NCI-H1048 (cell line): ENCODE measurements at places on chromosomes 13 and 19.

GRCh38 chr19:55640043-55640576 lies 692 bp upstream of the ZNF580 start:
- peak; percentile 70 for DNase-seq

DNA sequence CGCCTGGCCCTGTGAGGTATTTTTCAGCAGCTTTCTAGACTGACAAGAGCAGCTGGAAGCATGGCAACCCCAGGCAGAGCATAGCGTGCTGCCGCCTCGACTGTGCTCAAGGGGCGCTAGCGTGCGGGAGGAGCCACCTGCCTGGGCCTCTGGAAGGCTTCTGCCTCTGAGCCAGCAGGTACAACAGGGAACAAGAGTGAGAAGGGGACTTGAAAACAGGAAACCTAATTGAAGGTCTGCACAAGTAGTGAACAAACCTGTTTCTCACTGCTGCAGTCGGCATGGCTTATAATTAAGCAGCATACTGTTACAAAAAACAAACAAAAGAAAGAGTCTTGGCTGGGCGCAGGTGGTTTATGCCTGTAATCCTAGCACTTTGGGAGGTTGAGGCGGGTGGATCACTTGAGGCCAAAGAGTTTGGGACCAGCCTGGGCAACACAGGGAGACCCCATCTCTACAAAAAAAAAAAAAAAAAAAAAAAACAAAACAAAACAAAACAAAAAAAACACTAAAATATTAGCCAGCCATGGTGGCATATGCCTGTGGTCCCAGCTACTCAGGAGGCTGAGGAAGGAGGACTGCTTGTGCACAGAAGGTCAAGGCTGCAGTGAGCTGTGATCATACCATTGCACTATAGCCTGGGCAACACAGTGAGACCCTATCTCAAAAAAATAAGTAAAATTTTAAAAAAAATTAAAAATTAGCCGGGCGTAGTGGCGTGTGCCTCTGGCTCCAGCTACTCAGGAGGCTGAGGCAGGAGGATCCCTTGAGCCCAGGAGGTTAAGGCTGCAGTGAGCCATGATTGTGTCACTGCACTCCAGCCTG lies 12.6 kb upstream of the GARRE1 start:
- DNase-seq = no peak

GRCh38 chr13:77913003-77913402 lies 5.6 kb downstream of the EDNRB start:
- no peak for DNase-seq

- DNase-seq = no peak
Observed at GRCh38 chr19:13598098-13598497, 91.8 kb upstream of the CACNA1A start.

- DNase-seq = no peak
Observed at GRCh38 chr13:20043207-20043925, 84.8 kb downstream of the ZMYM2 start.

GRCh38 chr19:4455719-4456475 lies 1.7 kb downstream of the UBXN6 start:
- no peak for DNase-seq

- DNase-seq = no peak
Observed at GRCh38 chr19:50418176-50419021, at the start of gene SPIB. TSS of gene SPIB (plus strand) at chr19:50418938. CDS start at chr19:50418963, 25 bp downstream.

DNA sequence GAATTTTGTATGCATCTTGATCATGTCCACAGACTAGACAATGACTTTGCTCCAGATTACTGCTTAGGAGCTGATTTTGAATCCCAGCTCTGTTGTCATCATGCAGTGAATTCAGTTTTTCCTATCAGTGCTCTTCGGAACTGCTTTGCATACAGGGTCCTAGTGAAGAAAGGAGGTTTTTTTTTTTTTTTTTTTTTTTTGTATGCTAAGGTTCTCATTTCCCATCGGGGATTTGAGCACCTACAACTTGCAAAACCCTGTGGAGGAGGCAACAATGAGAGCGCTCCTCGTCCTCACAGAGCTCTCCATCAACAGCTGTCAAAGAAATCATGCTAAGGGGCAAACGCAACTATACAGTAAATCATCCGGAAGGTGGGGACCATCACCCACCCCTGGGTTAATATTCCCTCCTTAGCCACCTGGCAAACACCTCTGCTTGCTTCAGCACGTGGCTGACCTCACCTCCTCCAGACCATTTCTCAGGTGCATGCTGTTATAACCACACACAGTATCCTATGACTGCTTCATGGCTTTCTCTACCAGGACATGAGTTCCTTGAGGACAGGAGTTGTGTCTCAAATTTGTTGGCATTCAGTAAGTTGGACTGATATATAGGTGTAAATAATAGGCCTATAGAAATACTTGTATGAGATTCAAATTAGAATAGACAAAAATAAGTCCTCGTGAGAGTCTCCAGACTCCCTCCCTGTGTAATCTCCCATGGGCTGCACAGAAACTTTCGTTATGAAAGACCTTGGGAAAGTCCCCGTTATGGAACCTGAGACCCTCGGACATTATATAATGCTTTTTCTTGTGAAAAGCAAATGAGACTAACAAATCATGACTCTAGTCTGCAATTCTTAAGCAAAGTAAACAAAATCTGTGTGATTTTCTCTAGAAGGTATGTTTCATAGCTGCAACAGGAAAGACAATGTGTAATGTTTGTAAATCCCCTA lies 113.8 kb downstream of the KATNAL1 start:
- DNase-seq = no peak

- DNase-seq = no peak
Observed at GRCh38 chr13:33871207-33872004, 53.5 kb downstream of the RFC3 start.

DNA sequence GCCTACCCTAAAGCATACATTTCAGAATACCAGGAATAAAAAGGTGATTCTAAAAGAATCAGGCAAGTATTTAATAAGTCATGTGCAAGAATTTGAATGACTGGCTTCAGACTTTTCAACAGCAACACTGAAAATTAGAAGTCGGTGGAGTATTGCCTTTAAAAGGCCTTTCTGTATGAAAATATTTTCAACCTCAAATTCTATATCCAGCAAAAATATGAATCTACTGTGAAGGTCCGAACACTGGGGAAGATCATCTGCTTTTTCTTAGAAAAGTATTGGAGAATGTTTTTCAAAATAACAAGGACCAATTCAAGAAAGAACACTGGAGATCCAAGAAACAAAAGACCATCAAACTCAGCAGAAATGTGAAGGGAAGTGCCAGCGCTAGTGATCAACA lies 459.5 kb upstream of the KLF12 start:
- no peak for DNase-seq

GRCh38 chr13:20161275-20161950 lies 561 bp upstream of the GJA3 start:
- no peak for DNase-seq

DNA sequence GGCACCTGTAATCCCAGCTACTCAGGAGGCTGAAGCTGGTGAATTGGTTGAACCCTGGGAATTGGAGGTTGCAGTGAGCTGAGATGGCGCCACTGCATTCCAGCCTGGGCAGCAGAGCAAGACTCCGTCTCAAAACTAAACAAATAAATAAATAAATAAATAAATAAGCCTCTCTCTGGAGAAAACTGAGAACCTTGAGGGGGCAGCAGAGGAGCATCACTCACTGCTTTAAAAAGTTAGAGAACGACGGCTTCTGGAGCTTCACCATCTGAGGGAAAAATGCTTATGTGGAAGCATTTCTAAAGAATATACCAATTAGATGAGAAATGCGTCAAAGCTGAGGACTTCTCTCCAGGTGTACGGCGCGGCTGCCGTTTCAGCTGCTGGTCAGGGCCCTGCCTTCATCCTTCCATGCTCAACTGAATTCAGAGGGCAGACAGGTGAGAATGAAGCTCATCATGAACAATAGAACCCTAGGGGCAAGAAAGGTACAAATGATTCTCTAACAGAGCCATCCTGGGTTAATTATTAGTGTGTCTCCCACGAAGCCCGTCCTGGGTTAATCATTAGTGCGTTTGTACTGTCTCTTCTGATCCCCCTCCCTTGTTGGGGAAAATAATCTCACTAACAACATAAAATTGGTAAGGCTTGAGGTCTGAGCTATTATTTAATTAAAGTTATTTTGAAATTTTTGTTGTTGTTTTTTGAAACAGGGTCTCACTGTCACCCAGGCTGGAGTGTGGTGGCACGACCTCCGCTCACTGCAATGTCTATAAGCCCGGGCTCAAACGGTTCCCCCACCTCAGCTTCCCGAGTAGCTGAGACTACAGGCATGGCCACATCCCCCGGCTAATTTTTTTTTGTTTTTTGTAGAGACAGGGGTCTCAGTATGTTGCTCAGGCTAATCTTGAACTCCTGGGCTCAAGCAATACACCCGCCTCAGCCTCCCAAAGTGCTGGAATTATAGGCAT lies 80.1 kb downstream of the IPO5 start:
- DNase-seq = no peak

GRCh38 chr13:99215184-99215830 lies 14.7 kb downstream of the UBAC2 start:
- no peak for DNase-seq

GRCh38 chr19:48510421-48511268 lies 990 bp downstream of the LMTK3 start:
- DNase-seq = no peak

DNA sequence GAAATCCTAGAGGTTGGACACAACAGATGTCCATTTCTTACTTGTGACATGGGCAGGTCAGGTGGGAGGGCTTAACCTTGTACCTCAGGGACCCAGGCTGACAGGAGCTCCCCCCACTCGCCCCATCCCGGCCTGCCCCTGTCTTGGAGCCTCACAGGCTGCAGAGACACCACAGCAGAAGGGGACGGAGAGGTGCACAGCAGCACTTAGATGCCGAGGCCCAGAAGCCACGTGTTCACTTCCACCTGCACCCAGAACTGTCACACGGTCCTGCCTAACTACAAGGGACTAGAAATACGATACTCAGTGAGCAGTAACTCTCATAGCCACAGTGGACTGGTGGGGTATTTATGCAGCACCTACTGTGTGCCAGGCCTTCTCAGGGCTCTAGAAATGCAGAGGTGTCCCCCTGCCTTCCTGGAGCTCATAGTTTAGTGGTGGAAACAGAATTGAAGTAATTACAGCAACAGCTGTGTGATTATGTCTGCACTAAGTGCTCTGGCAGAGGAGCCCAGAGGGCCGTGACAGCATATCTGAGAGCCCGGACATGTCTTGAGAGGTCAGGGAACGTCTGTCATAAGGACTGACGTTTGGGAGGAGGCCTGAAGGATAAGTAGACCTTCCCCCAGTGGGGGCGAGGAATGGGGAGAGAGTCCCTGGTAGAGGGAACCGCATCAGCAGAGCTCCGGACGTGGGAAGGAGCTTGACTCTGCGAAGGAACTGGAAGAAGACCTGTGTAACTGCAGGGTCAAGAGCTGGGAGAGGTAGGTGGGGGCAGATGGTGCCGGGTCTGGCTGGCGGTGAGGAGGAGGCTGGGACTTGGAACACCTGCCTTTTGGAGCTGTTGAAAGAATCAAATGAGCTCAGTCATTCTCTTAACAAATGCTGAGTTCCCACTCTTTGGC lies 130.0 kb downstream of the SIPA1L3 start:
- DNase-seq = no peak

GRCh38 chr13:43307921-43308433 lies 284.6 kb downstream of the DNAJC15 start:
- DNase-seq = no peak

DNA sequence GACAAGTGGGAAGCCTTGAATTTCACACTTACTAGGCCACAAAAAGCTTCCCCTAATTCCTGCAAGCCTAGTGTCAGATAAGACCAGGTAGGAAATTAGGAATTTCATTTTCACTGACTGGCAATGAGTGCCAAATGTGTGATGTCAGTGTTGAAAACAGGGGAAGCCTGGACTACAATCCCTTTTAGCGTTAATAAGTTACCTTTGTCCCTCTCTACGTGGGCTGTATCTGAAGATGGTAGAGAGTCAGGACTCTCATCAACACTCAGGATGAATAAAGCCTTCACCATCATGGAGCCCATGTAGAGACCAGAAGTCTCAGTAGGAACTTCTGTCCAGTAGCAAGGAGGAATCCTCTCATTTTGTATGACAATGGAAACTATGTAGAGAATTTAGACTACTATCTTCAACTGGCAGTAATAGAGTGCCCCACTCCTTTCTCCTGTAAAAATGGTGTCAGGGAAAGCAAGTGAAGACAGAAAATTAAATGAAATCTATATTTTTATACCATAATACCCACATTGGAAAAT lies 324.1 kb upstream of the KLHL1 start:
- DNase-seq = no peak

- no peak for DNase-seq
Observed at GRCh38 chr19:45901432-45901911, 941 bp downstream of the MYPOP start.

- no peak for DNase-seq
Observed at GRCh38 chr19:16476401-16476800, 4.6 kb upstream of the EPS15L1 start.

DNA sequence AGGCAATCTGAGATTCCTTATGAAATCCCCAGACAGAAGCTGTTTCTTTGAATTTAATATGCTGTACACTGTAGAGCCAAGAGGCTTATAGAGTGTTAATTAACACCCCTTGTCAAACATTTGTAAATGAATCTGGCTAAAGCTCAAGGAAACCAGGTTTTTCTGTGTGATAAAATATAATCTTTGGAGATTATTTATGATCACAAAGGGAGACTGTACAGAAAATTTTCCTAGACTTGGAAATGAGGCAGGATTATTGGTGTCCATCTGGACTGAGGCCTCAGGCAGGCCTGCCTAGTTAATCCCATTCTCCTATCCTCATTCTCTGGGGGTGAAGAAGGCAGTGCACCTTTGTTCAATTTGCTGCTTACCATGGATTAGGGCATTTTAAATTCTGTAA lies 17.8 kb downstream of the KL start:
- DNase-seq = no peak

DNA sequence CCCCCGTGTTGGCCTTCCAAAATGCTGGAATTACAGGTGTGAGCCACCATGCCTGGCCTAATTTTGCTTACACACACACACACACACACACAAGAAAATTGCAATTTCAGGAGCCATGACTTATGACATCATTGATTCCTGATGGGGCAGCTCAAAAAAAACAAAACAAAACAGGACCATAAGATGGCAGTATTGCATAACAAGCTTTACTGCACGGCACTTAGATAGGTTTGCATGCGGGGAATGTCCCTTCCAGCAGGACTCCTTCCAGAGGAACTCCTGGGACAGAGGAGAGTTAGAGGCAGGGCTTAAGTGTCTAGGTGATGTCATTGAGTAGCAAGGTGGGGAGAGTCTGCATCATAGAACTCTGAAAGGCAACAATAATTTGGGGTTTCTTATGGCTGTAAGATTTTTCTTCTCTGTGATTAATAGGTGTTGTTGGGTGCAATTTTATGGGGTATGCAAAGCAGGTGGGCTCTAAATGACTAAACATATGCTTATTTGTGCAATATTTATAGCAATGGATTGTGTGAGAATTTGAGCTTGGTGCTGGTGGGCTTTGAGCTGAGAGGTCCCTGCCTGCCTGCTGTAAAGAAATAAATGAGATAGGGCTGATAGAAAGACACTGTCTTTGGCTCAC lies 9.0 kb upstream of the ACSBG2 start:
- peak; percentile 32 for DNase-seq

- DNase-seq = no peak
Observed at GRCh38 chr13:21579754-21580316, 24.1 kb downstream of the MICU2 start.
